ENCODE measurements at places on chromosomes 7 and 10.

DNA sequence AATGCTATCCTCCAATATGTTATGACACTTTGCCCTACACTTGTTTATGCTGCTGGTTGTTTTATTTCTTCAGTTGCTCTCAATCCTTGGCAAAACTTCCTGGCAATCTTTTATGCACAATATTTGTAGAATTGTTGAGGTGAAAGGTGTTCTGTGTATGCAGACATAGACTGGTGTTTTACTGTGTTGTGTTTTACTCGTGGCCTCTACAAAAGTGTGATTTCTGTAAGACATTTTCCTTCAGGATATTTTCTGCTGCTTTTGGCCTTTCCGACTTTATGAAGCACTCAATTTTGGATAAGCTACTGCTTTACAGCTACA is 21.8 kb downstream of the GLCCI1 start:
- H3K4me1 ChIP-seq, result no peaks in the 10 kb centered on the region
- H3K36me3 ChIP-seq, result no peaks in the 10 kb centered on the region
- no peak overlapping the region for H3K4me3 ChIP-seq
- no peak for DNase-seq
- no peaks in the 10 kb centered on the region for H3K27me3 ChIP-seq

DNA sequence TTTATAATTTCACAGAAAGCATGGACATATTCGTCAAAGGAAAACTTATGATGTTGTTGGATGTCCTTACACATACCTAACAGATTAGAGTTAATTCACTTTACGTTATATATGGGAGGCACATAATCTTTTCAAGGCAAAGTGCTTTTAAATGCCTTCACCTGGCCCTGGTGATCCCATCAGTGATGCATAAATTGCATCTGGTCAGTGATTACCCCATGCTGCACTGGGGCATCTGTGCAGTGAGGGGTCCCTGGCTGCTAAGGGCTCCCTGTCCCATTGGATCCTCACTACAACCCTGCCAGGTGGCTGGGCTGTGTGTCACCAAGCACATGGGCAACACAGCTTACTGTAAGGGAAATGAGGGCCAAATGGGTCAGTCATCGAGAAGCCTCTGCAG is 441.1 kb downstream of the RPS24 start:
- H3K27ac ChIP-seq, result no peak overlapping the region
- no peaks in the 10 kb centered on the region for H3K36me3 ChIP-seq
- H3K4me3 ChIP-seq, result no peak overlapping the region

- no peaks in the 10 kb centered on the region for H3K4me1 ChIP-seq
- no peak overlapping the region for H3K27ac ChIP-seq
- H3K4me3 ChIP-seq, result no peak overlapping the region
- DNase-seq, result no peak
- no peaks in the 10 kb centered on the region for H3K36me3 ChIP-seq
These were observed 130.5 kb upstream of the C1QL3 start for GRCh38 chr10:16652154-16652553.

GRCh38 chr10:100829097-100829870 is 83.5 kb upstream of the SLF2 start:
- DNase-seq, result no peak
- H3K27ac ChIP-seq, result no peak overlapping the region
- H3K4me3 ChIP-seq, result no peak overlapping the region
- no peaks in the 10 kb centered on the region for H3K36me3 ChIP-seq
- H3K4me1 ChIP-seq, result peaks cover 4% of the 10 kb centered on the region

- H3K27ac ChIP-seq, result no peak overlapping the region
- H3K36me3 ChIP-seq, result no peaks in the 10 kb centered on the region
- no peak for DNase-seq
- H3K4me1 ChIP-seq, result no peaks in the 10 kb centered on the region
These were observed 383.7 kb downstream of the TYW1 start for GRCh38 chr7:67380326-67380725.

DNA sequence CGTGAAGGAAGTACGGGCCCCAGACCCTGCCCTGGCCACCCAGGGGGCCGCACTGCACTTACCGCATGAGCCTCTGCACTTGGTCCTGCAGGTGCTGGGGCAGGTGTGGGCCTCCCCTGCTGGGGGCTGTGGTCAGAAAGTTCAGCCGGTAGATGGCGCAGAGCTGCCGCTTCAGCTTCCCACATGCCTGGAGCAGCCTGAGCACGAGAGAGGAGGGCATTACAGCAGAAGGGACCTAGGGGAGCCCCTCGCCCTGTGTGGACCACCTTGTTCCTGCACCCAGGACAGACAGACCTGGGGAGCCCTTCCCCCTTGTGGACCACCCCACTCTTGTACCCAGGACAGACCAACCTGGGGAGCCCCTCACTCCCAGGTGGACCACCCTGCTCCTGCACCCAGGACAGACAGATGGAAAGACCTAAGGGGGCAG is 8.7 kb upstream of the PYROXD2 start:
- no peaks in the 10 kb centered on the region for H3K36me3 ChIP-seq
- no peak overlapping the region for H3K4me3 ChIP-seq
- no peak for DNase-seq
- H3K27ac ChIP-seq, result no peak overlapping the region

DNA sequence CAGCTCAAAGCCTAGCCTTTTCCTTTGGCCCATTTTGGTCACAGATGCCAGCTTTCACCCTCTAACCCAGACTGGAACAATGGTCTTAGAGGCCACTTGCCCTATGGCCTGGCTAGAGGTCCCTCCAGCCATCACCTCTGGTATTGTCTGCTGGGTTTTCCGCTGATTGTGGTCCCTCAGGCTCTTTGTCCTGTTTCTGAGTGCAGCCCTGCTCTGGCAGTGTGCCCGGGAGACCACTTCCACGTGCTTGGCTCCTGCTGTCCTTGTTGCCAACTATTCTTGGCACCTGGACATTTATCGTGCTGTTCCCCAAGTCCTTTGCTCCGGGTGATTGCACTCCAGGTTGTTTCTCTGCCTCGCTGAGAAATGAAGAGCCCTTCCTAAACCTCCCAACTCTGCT is 53.3 kb upstream of the FAM180A start:
- no peak for DNase-seq
- no peaks in the 10 kb centered on the region for H3K27me3 ChIP-seq
- no peaks in the 10 kb centered on the region for H3K4me1 ChIP-seq
- no peaks in the 10 kb centered on the region for H3K36me3 ChIP-seq
- no peak overlapping the region for H3K4me3 ChIP-seq

DNA sequence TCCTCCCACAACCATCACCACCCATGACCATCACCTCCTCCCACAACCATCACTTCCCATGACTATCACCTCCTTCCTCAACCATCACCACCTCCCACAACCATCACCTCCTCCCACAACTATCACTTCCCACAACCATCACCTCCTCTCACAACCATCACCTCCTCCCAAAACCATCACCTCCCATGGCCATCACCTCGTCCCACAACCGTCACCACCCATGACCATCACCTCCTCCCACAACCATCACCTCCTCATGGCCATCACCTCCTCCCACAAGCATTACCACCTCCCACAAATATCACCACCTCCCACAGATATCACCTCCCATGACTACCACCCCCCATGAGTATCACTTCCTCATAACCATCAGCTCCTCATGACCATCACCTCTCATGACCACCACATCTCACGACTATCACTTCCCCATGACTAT is 52.2 kb downstream of the PDGFA start:
- H3K4me1 ChIP-seq, result no peaks in the 10 kb centered on the region
- no peak overlapping the region for H3K4me3 ChIP-seq
- H3K27me3 ChIP-seq, result no peaks in the 10 kb centered on the region
- H3K36me3 ChIP-seq, result no peaks in the 10 kb centered on the region
- no peak overlapping the region for H3K27ac ChIP-seq
- DNase-seq, result no peak

DNA sequence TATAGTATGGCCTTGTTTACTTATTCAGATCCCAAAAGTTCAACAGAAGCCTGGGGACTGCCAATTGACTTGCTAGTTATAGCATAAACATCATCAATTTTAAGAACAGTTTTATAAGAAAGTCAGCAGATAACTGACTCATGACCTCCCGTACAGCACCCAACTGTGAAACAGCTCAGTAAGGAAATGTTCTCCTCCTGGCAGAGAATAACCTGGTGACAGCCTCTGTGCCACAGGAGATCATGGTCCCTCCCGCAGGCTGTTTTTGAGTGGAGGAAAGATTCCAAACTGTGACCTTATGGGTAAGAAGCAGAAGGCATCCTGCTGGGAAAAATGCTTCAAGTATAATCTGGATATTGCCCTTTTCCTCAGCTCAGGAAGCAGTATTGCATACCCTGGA is 182.5 kb downstream of the SEMA3D start:
- no peak overlapping the region for H3K4me3 ChIP-seq
- H3K27ac ChIP-seq, result no peak overlapping the region
- H3K27me3 ChIP-seq, result no peaks in the 10 kb centered on the region

DNA sequence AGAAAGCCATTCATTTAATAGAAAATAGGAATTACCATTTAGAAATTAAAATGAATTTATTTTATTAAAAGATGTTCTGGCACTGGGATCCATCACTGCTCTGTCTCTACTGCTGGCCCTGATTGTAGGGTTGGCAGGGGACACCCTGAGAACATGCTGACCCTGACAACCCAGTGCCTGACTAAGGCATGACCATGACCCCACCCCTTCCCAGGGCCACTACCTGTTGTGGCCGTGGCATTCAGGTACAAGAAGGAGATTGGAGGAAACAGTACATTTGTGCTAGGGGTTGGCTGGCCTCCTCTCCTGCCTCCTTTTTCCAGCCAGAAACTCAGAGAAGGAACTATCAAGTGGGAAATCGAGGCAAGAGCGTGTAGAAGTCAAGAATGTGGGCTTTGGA is 197.0 kb upstream of the ZMIZ1 start:
- H3K27me3 ChIP-seq, result peaks cover 1% of the 10 kb centered on the region
- H3K4me1 ChIP-seq, result peaks cover 6% of the 10 kb centered on the region

Data from iPS DF 6.9 (cell line).